BJ (cell line): ENCODE measurements at places on chromosomes 13 and 19.
A peak's percentile ranks its signal among the peaks of the same experiment; 100 is the strongest.

DNA sequence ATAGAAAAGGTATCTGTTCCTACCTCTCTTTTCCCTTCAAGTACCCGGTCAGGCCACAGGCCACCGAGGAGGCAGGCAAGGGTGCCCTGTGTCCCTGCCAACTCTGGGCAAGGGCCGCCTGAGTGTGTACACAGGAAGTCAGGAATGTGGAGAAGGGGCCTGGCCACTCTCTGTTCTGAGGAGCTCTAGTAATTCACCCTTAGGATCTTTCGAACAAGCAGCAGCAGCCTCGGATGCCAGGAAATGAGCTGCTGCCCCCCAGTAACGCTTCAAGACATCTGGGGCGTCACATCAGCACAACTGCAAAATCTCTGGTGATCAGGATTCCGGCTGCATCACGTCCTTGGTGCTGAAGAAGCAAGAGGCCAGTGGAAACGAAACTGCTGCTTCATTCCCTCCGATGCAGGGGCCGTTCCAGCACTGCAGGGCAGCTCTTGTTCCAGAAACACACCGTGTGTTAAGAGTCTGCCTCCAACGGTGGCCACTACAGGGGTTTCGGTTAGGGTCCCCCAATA lies 2.0 kb downstream of the RAB20 start:
- no peak for DNase-seq

DNA sequence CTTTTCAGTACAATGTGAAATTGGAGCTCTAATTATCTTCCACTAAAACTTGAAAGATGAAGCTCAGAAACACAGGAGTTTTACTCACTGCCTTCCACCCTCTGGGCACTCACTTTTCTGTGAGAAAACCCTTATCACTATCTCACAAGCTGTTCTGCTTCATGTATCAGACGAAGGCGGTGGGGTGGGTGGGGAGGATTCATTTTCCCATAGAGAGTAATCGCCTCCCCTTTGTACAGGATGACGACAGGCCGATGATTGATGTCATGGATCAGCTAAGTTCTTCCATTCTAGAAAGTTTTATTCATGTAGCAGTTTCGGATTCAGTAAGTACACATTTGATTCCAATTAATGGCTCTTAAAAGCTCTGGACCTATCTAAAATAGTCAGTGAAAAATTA lies 139.9 kb downstream of the ZAR1L start:
- DNase-seq, result no peak

DNA sequence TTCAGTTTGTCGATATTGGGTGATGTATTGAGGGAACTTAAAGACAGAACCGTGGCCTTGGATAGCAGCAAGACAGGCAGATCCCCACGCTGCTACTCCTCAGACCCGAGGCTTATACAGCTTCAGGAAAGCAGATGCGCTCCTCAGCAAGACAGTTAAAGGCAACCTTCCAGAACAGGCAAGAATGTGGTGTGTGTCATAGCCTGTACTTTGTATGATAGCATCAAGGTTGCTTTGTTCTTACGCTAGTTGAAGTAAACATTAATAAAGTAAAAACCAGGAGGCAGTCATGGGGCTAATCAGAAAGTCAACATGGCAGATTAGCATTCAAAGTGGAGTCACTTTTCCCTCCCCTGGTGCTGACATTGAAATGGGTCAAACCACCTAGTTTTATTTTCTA lies 473.2 kb downstream of the DCT start:
- no peak for DNase-seq

DNA sequence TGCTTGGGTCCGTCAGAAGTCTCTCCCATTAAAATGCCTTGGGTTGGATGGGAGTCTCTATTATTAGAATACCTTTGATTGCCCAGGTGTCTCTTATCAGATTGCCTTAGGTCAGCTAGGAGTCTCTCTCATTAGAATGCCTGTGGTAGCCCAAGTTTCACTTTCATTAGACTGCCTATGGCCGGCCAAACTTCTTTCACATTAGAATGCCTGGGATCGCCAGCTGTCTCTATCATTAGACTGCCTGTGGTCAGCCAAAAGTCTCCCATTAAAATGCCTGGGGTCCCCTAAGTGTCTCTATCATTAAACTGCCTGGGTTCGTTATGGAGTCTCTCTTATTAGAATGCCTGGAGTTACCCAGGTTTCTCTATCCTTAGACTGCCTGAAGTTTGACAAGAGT lies 1476.7 kb downstream of the UQCRFS1 start:
- no peak for DNase-seq

- DNase-seq, result no peak
Observed at GRCh38 chr19:58166708-58167280, 16.1 kb upstream of the ZNF274 start.

- no peak for DNase-seq
Observed at GRCh38 chr13:42575938-42576337, 2.0 kb downstream of the TNFSF11 start.

DNA sequence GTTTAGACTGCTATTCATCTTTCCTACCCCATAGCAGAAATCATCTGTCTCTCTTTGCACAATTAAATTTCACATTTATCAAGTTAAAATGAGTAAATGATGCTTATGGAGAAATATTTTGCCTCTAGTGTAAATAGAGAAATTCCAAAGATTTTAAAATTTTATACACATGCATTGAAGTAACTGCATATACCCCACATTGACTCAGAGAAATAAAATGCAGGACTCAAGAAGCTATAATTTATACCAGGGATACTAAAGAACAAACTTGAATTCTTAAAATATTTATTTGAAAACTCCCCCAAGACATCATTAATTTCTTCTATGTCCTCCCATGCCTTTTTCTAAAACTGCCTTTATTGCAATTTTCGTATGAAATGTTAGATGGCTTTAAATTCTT lies 165.8 kb downstream of the DIAPH3 start:
- DNase-seq, result no peak

GRCh38 chr19:42242069-42242511 lies 312 bp downstream of the GSK3A start:
- no peak for DNase-seq

DNA sequence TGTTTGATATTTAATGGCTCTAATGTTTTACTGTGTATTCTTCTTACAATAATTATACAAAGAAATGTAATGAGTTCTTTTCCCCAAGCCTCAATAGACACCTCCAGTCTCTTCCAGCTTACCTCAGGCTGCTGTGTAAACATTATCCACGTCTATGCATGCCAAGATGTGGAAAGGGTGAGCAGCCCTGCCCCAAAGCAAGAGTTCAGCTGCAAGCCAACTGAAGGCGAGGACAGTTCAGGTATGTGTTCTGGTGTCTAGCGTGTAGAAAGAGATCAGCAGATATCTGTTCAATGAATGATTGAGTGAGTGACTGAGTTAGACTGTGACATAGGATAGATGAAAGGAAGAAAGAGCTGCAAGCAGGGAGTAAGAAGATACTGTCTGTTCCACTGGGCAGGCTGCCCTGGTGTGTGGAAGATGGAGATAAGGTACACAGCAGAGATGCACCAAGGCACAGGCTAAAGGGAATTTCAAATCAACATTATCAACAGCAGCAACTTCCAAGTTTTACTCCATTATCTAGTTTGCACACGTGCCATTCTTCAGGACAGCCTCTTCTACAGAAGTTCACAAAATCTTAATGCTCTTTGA lies 66.0 kb downstream of the LATS2 start:
- no peak for DNase-seq

DNA sequence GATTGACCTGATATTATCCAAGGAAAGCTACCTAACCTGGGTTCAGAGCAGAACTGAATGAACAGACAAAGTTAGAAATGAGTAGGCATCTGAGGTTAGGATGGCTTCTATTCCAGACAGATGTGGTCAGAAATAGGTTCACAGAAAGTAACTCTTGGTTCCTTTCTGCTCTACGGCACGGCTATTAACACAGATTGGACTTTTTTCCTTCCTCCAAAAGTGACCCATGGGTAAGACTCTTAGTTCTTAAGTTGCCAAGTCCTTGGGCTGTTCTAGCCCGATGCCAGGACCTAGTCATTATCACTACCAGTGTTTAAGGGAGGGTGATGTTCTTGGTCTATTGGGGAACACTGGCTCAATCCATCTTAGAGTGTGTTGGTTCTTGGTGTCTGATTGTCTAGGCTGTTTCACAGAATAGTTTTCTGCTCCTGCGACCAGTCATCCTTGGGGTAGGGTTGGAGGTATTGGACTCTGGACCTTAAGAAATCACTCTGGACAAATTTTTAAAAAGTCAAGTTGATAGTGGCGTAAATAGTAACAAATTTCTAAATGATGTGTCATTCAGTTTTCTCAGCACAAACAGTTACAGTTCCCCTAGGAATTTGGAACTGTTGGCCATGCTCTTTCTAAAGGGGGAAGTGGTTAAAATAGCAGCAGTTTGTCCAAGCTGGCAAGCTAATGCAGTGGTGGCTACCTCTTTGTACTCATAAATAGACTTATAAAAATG lies 60.1 kb upstream of the MYCBP2 start:
- DNase-seq, result peak; percentile 89

DNA sequence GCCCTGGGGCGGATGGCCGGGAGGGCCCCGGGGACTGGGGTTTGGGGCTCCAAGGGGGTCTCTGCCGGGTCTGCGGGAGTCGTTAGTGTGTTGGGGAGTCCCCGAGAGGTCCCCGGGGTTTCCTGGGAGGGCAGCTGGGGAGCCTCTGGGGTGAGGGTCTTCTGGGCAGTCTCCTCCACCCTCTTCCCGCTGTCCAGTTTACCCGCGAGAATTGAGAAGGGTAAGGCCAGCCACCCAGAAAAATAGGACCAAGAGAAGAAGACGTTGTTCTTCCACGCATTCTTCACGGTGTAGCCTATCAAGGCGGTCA lies 1.0 kb upstream of the ETFB start:
- no peak for DNase-seq
